ENCODE measurements at places on chromosomes 12 and 14. TPM values are rescaled to one million over a fixed set of nuclear protein-coding genes. Genes with fewer than 3 reads are reported as not detected.

Gene CD163L1
- 0.34 TPM for polyA plus RNA-seq

Gene EGLN3
- 3.4 TPM for polyA plus RNA-seq

Gene FIGNL2
- 0.46 TPM for polyA plus RNA-seq

Gene SCN8A
- polyA plus RNA-seq = 1.8 TPM

Gene NGB
- not detected for polyA plus RNA-seq

Measured in A549 (cell line).